ENCODE measurements at places on chromosomes 6 and 20.

DNA sequence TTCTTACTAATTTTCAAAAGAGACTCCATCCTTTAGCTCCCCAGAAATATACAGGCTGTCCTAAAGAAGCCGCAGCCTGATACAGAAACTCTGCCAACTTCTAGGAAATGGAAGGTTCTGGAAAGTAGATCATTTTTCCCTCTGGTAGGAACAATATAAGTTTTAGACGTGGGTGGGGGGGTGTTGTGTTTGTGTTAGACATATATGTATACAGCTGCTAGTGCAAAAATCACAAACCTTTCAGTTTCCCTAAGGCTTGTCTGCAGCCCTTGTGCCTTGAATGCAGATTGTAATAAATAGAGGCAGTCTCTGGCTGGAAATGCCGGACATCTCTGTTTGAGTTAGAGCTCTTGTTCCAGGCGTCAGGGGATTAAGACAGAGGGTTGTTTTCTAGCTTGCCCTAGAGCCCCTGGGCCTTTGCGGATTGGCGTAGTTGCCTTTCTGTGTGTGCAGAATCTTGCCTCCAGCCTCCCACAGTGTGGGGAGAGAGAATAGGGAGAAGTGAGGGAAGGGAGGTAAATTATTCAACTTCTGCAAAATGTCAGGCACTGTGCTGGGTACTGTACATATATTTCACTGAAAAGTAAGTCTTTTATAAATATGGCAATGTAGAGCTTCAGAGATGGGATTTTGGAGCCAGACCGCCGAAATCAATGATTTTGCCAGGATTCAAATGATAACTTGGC, 269.7 kb downstream of the PRL start:
- DNase-seq: no peak

DNA sequence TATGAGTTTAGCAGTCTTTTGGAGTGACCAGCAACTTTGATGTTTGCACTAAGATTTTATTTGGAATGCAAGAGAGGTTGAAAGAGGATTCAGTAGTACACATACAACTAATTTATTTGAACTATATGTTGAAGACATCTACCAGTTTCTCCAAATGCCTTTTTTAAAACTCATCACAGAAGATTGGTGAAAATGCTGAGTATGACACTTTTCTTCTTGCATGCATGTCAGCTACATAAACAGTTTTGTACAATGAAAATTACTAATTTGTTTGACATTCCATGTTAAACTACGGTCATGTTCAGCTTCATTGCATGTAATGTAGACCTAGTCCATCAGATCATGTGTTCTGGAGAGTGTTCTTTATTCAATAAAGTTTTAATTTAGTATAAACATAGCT, 13.9 kb downstream of the GJA1 start:
- DNase-seq: no peak

DNA sequence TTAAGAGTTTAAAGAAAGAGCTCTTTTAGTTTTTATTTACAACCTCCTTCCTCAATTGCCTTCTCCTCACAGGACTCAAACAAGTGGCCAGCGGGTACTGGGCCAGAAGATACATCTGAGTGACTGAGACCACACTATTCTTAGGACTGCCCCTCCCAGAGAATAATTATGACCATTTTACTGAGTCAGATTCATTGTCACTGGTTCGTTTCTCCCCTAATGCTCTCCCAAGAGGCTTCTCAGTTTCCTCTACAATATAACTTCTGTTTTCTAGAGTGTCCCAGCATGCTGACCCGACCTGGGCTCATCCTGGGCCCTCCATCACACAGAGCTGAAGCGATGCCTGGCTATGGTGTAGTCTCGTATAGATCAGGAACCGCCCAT, 279.9 kb downstream of the CD83 start:
- no peak for DNase-seq

DNA sequence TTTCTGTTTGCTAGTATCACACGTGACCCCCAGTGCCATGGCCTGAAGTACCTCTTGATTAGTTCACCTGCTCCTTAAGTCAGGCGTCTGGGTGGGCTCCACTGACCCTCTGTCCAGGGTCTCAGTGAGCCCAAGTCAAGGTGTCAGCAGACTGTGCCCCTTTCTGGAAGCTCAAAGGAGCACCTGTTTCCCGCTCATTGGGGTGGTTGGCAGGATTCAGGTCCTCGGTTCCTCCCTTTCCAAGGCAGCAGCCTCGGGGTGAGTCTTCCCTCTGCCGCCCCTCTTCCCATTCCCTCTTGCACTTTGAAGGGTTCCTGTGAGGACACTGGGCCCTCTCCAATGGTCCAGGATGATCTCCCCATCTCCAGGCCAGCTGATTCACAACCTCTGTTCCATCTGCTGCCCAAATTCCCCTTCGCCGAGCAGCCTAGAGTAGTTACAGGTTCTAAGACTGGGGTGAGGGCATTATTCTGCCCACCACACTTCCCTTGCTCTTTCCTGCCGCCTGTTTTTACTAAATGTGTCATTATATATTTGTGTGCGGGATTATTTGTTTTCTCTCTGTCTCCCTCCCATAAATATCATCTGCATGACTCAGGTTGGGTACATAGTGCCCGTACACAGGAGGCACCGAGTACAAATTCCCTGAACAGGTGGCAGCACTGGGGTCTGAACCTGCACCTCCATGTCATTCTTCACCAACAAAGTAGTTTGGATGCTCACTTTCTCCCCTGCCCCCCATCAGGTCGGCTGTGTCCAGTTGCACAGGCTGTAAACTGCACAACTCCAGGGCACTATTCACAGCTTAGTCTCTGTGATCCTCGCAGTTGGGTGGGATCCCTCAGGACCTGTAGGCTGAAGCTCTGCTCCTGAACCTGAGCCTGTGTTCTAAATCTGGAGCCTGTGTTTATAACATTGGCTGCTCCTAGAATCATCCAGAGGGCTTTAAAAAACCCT, 58.5 kb downstream of the RBM38 start:
- DNase-seq: peak; percentile 66

- no peak for DNase-seq
Observed at GRCh38 chr6:32614366-32615081, 22.7 kb upstream of the HLA-DQA1 start.

DNA sequence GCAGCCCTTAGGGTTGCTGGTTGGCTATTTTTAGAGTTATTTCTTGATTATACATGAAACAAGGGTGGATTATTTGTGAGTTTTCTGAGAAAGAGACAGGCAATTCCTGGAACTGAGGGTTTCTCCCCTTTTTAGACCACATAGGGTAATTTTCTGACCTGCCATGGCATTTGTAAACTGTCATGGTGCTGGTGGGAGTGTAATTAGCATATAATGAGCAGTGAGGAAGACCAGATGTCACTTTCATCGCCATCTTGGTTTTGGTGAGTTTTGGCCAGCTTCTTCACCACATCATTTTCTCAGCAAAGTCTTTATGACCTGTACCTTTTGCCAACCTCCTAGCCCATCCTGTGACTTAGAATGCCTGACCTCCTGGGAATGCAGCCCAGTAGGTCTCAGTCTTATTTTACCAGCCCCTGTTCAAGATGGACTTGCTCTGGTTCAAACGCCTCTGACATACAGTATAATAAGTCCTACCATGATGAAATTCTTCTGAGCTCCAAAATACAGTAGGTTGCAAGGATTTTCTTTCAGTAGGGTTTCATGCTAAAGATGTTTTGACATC, 117.1 kb downstream of the ISM1 start:
- DNase-seq: no peak

DNA sequence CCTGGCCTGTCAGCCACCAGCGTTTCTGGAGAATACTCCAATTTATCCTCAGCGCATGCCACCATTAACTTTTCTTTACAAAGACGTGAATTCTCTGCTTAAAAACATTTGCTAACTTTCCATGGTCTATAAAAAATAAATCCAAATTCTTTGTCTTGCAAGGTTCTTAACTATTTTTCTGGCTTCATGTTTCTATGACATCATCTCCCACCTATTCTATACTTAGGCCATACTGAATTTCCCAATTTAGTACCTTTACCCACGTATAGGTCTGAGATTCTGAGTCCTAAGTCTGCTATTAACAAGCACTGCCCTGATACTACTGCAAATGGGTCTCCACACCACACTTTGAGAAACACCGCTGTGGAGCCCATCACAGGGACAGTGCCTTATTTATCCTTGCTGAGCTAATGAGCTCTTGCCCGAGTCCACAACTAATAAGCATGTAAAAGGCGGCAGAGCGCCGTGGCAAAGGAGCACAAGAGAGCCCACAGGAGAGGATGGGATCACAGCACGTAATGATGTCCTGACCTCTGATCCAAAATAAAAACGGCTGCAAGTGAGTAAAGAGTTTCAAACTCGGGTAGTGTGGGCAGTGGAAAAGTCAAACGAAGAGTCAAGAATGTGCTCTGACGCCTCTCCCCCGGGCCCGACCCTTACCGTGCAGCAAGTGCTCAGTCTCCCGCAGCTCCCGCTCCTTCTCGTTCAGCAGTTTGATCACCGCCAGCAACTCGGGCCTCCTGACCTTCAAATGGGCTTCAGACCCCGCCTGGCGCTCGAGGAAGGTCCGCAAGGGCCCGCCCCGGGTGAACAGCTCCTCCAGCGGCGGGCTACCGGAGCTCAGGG, 519 bp downstream of the MTRF1L start:
- DNase-seq: no peak

- DNase-seq: no peak
Observed at GRCh38 chr6:79657238-79657637, 26.1 kb downstream of the SH3BGRL2 start.

DNA sequence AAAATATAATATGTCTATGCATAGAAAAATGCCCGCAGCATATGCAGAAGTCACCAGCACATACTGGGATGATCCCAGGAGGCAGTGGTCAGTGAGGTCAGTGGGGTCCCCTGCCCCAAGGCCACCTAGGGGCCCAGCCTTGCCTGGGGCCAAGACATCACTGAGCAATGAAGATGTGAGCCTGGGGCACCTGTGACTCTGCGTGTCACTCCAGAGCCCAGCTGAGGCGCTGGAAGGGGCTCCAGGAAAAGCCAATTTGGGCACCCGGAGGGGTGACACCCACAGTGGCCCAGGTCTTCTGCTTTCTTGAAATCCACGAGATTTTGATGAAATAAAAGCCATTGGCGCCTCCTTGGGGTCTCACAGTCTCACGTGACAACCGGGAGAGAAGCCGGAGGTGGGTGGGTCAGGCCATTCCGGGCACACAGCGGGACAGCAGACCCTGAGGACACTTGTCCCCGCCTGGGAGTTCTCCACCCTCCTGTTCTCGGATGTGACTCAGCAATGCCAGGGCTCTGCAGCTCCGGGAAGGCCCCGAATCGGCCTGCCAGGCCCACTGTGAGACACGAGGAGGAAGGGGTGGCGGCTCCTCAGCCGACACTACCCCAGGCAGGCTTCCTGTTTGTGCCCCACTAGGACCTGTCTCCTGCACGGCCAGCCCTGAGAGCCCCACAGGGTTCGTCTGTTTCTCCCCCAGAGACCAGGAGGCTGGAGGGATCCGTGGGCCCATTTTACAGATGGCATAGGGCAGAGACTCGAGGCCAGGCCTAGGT, 24.4 kb upstream of the SLCO4A1 start:
- DNase-seq: peak; percentile 89

DNA sequence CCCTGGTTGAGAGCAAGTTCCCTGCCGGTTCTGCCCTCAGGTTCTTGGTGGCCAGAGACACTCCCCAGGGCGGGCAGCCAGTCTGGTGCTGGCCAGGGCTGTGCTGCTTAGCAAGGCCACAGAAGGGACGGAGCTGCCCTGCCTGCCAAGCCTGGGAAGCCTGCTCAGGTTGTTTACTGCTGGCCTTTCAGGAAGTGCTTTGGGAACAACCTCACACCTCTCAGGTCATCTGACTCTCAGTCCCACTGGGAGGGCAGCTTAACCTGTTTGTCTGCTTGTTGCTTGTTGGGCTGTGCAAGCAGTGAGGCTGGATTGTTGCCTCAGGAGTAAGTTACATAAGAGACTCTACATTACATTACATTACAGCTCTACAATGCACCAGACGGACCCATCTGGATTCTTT, 75.8 kb upstream of the AFDN start:
- no peak for DNase-seq

- no peak for DNase-seq
Observed at GRCh38 chr20:609371-609964, 641 bp downstream of the TCF15 start.

DNA sequence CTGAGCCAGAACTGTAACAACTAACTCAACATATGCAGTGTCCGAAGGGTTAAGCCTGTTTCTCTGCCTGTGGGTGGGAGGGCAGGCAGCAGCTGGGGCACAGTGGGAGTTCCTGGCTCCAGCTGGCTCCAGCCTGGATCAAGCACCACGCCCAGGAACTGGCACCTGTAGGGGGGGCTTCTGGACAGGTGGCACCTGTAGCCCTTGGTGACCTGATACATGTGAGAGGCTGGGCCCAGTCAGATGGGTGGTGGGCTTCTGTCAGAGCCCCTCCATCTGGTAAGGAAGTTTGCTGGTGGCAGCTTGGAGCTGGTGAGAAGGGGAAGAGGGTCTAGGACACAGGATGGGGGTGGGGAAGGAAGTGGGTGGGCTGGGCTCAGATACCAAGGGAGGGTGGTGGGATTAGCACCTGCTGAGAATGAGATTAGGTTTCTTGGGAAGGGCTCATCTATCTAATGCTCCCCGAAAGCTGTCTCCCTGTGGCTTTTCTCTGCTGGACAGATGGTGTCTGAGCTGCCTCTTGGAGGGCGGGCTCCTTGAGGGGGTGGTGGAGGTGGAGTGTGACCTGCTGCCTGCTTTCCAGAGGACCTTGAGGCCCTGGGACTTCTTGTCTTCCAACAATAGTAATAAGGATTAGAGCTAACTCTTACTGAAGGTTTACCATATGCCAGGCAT, 28.5 kb downstream of the BCL2L1 start:
- no peak for DNase-seq

- DNase-seq: no peak
Observed at GRCh38 chr6:150169609-150170008, 26.8 kb downstream of the PPP1R14C start.

DNA sequence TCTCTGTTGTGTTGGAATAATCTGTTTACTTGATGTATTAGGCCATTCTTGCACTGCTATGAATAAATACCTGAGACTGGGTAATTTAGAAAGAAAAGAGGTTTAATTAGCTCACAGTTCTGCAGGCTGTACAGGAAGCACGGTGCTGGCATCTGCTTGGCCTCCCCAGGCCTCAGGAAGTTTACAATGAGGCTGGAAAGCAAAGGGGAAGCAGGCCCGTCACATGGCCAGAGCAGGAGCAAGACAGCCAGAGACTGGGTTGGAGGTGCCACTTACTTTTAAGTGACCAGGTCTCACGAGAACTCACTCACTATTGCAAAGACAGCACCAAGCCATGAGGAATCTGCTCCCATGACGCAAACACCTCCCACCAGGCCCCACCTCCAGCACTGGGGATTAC, 50.6 kb upstream of the FUCA2 start:
- DNase-seq: no peak

DNA sequence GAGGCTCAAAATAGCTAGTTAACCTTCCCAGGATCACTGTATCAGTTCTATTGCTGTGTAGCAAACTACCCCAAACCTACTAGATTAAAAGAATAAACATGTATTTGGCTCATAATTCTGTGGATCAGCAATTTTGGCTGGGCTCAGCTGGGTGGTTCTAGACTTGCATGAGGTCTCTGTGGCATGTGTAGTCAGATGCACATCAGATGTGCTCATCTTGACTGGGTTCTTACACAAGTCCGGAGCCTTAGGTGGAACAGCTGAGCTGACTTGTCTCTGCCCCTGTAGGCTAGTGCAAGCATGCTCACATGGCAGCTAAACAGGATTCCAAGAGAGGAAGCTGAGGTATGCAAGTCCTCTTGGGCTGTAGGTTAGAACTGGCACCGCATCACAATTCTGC, 173.2 kb upstream of the PRND start:
- no peak for DNase-seq

GRCh38 chr6:161038229-161039031, 46.9 kb downstream of the MAP3K4 start:
- DNase-seq: peak; percentile 75

All from RWPE2 (cell line).